ENCODE measurements at places on chromosomes 7 and 10. TPM values are rescaled to one million over a fixed set of nuclear protein-coding genes. Genes with fewer than 3 reads are reported as not detected.
A peak's percentile ranks its signal among the peaks of the same experiment; 100 is the strongest.

GRCh38 chr10:58919927-58920654, 256.4 kb upstream of the PHYHIPL start:
- peaks cover 32% of the 10 kb centered on the region for H3K4me1 ChIP-seq
- peak overlapping the region; percentile 63 for H3K4me3 ChIP-seq
- H3K27me3 ChIP-seq = no peaks in the 10 kb centered on the region
- no peak for DNase-seq
- no peaks in the 10 kb centered on the region for H3K36me3 ChIP-seq
- H3K27ac ChIP-seq = peak overlapping the region; percentile 81

DNA sequence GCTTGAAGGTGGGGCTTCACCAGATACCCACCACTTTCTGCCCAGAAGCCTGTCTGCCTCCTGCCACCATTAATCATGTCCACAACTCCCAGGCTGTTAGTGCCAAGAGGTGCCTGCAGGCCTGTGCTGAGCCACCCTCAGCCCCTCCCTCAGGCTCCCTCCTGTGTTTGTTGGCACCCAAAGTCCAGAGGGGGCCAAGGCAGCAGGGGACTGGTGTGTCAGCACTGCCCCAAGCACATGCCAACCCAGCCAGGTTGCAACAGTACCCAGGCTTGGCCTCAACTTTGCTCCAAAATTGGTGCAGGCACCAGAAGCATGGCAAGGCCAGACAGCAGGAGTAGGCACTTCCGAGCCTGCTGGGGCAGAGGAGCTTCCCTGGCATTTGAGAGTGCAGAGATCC, 111.3 kb downstream of the HPSE2 start:
- no peak overlapping the region for H3K4me3 ChIP-seq
- peaks cover 4% of the 10 kb centered on the region for H3K36me3 ChIP-seq
- H3K4me1 ChIP-seq = no peaks in the 10 kb centered on the region
- H3K27ac ChIP-seq = no peak overlapping the region

DNA sequence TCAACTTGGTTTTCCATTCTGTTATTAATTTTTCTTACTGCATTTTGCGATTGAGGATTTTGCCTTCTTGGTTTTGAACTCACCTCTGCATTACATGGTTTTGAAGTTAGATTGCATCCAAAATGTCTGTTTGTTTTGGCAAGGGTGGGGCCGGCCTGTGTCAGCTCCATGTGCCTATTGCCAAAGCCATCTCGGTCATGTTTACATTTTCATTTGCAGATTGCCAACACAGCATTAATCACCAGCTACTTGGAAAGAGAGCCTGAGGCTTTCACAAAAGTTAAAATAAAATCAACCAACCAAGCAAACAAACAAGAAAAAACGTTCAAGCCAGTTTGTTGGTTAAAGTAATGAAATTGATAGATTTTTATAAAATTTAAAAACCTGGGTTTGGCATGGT, 695.8 kb downstream of the TYW1 start:
- no peaks in the 10 kb centered on the region for H3K36me3 ChIP-seq
- no peak overlapping the region for H3K4me3 ChIP-seq
- H3K27ac ChIP-seq = no peak overlapping the region

DNA sequence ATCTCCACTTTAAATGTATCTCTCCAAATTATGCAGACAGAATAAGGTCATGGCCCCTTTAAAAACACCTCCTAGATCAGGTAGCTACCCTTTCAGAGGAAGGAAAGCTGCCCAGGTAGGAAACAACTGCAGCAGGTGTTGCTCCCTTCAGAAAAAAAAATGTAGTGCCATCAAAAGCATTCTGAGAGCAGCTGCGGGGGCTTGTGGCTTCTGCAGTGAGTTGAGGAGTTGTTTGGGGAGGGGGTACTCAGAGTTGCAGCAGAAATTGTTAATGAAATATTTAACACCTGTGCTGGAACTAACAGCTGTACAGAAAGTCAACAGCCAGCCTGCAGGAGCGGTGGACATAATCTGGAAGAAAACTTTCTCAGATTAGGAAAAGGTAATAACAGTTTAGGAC, 24.0 kb downstream of the CDHR3 start:
- peaks cover 4% of the 10 kb centered on the region for H3K27me3 ChIP-seq
- no peaks in the 10 kb centered on the region for H3K36me3 ChIP-seq
- peaks cover 27% of the 10 kb centered on the region for H3K4me1 ChIP-seq
- no peak overlapping the region for H3K27ac ChIP-seq
- DNase-seq = no peak

DNA sequence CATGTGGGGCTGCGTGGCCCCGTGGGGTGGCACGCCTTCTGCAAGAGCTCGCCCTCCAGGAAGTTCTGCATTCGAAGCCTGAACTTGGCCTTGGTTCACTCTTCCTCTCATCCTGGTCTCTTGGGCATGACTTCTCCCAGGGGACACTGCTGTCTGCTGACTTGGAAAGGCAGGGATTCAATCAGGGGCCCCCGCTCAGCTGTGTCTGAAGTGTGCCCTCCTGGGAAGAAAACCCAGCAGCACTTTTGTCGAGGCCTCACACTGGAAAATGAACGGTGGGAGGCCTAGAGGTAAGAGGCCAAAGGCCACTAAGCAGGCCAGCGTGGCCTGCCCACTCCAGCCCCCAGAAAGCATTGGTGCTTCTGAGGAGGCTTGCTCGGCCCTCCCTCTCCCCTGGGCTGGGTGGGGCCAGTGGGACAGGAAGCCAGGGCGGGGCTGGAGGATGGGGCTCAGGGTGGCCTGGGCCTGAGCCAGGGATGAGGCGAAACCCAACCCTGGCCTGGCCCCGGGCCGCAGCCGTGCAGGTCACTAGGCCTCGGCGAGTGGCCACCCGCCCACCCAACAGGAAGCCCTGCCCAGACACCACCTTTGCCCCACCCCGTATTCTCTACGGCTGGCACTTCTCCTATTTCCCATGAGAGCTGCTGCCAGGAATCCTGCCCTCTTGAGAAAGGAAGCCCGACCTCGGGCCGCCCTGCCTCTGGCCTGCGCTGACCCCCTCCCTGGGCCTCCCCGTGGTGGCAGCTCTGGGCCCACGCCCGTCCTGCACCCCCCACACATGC, 81.1 kb downstream of the ZMIZ1 start:
- no peak overlapping the region for H3K27ac ChIP-seq
- peaks cover 8% of the 10 kb centered on the region for H3K27me3 ChIP-seq
- no peak for DNase-seq
- H3K4me3 ChIP-seq = no peak overlapping the region

DNA sequence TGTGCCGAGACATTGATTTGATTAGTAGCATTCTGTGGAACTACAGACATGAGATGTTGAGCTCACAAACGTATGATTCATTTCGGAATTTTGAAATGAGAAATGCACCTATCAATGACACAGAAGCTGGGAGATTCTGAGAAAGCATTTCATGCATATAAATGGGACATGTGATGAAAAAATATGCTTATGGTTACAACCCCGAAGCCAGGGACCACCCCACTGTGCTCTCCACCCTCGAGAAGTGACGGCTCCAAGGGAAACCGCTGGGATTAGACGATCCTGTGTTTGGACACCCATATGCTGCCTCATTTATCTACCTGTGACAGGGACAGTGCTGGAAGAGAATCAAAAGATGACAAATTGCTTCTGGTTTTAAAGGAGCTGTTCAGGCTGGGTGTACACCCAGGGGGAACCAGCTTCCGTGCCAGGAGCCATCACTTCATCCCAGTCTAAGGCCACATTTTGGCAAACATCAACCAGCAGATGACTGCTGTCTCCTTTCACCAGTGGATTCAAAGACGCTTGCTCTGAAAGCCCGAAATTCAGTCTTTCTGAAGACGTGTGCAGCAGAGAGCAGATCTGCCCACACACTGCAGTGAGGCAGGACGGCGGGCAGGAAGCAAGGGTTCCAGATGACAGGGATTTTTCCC, 109.9 kb downstream of the ATXN7L1 start:
- H3K36me3 ChIP-seq = no peaks in the 10 kb centered on the region
- H3K27ac ChIP-seq = no peak overlapping the region
- peaks cover 25% of the 10 kb centered on the region for H3K4me1 ChIP-seq
- H3K27me3 ChIP-seq = no peaks in the 10 kb centered on the region
- no peak overlapping the region for H3K4me3 ChIP-seq

- no peak overlapping the region for H3K27ac ChIP-seq
- H3K4me3 ChIP-seq = no peak overlapping the region
- no peak for DNase-seq
- no peaks in the 10 kb centered on the region for H3K36me3 ChIP-seq
These were observed 25.4 kb downstream of the CYP2C9 start for GRCh38 chr10:94963901-94964300.

GRCh38 chr7:23931633-23932032, 221.6 kb downstream of the STK31 start:
- no peak overlapping the region for H3K4me3 ChIP-seq
- H3K4me1 ChIP-seq = no peaks in the 10 kb centered on the region
- DNase-seq = no peak
- no peaks in the 10 kb centered on the region for H3K36me3 ChIP-seq
- no peaks in the 10 kb centered on the region for H3K27me3 ChIP-seq

GRCh38 chr10:122282253-122282671, 11.2 kb downstream of the BTBD16 start:
- no peak overlapping the region for H3K4me3 ChIP-seq
- DNase-seq = no peak
- H3K27ac ChIP-seq = no peak overlapping the region
- H3K36me3 ChIP-seq = peaks cover 7% of the 10 kb centered on the region
- peaks cover 15% of the 10 kb centered on the region for H3K4me1 ChIP-seq
- no peaks in the 10 kb centered on the region for H3K27me3 ChIP-seq

DNA sequence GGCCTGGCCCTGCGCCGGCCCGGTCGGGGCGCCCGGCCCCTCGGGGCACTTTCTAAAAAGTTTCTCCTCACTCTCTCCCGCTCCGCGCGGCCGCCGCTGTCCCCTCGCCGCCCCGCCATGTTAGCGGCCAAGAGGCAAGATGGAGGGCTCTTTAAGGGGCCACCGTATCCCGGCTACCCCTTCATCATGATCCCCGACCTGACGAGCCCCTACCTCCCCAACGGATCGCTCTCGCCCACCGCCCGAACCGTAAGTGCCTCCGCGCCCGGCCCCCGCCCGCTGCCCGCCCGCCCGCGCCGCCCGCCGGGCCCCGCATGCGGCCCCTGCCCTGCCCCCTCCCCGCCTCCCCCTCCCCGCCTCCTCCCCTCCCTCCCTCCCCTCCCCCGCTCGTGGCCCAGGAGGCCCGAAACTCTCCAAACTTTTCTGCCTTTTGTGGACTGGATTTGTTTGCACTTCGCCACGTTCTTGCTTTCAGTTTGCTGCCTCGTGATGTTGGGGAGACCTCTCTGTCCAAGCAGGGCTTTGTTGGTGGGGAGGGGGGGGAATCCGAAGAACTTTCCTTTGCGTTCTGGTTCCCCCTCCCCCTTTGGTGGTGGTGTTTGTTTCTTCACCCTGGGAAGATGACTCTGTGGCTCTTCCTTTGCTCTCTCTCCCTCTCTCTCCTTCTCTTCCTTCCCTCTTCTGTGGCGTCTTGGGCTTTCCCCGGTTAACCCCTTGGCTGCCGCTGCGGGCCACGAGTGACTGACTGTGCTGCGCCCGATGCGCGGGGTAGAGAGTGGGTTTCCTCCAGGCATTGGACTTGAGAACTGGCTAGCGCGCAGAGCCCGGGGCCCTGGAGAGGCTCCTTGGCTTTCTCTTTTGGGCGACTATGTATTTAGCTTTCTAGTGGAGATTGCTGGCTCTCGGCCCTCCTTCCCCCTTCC, 1.6 kb downstream of the TCF7L2 start:
- H3K27me3 ChIP-seq = peaks cover 12% of the 10 kb centered on the region
- DNase-seq = peak; percentile 46
- H3K36me3 ChIP-seq = no peaks in the 10 kb centered on the region
- H3K4me1 ChIP-seq = peaks cover 25% of the 10 kb centered on the region

- H3K36me3 ChIP-seq = peaks cover 12% of the 10 kb centered on the region
- peak overlapping the region; percentile 95 for H3K27ac ChIP-seq
- H3K4me1 ChIP-seq = peaks cover 17% of the 10 kb centered on the region
- DNase-seq = peak; percentile 58
These were observed 47.9 kb downstream of the PTPRN2 start for GRCh38 chr7:158539711-158540146.

DNA sequence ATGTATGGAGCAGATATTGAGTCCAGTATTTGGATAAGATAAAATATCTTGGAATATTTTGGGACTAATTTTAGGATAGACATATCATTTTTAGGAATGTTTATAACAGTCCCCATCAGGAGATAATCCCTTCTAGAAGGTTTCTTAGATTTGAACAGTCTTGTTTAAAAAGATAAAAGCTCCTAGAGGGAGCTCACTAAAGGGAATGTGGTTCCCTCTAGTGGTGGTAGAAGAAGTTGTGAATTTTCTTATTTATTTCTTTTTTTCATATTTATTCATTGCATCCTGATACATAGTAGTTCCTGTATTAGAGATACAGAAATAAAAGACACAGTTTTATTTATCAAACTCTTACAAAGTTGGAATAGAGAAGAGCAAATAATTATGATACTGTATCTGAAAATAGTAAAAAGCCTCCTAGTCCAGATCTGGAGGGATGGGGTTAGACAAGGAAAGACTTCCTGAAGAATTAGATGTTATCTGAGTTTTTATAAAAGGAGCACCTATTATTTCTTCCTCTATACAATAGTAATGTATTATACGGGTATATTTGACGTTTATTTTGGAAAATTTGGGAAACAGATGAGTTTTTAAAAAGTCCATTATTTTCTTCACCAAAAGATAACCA, 24.5 kb upstream of the KLF14 start:
- H3K4me3 ChIP-seq = no peak overlapping the region
- H3K4me1 ChIP-seq = no peaks in the 10 kb centered on the region
- no peaks in the 10 kb centered on the region for H3K36me3 ChIP-seq

DNA sequence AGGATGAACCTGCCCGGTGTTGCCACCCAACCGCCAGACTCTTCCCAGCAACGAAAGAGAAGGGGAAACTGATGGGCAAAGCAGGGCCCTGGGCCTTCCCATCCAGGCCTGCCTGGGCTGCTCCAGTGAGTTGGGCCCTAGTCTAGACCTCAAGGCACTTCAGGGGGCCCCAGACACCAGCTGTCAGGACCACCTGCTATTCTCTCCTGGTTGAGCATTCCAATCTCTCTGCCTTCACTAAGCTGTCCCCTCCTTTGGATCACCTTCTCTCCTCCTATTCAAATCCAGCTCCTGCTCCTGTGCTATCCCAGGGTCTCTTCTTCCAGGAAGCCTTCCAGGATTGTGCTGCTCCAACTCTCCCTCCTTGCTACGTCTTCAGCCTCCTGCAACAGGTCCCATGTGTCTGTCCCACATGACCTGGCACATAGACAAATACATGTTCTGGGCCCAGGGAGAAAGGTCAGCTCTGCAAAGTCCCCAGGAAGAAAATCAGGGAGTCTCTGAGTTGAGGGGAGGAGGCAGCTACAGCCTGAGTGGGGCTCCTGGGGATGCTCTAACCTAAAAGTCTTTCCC, 3.1 kb downstream of the STX1A start:
- no peak overlapping the region for H3K27ac ChIP-seq
- no peak for DNase-seq
- peak overlapping the region; percentile 74 for H3K4me3 ChIP-seq
- H3K4me1 ChIP-seq = peaks cover 10% of the 10 kb centered on the region

GRCh38 chr10:19592276-19592675, 224.0 kb upstream of the PLXDC2 start:
- H3K27me3 ChIP-seq = no peaks in the 10 kb centered on the region
- no peak for DNase-seq
- H3K36me3 ChIP-seq = peaks cover 2% of the 10 kb centered on the region
- H3K4me1 ChIP-seq = no peaks in the 10 kb centered on the region
- no peak overlapping the region for H3K4me3 ChIP-seq
- no peak overlapping the region for H3K27ac ChIP-seq

- H3K36me3 ChIP-seq = peaks cover 10% of the 10 kb centered on the region
- no peak for DNase-seq
- H3K27ac ChIP-seq = no peak overlapping the region
These were observed 62.9 kb downstream of the ITGB8 start for GRCh38 chr7:20393616-20394015.

GRCh38 chr7:115471891-115472290, 550.0 kb downstream of the MDFIC start:
- no peak overlapping the region for H3K27ac ChIP-seq
- peaks cover 11% of the 10 kb centered on the region for H3K4me1 ChIP-seq
- H3K27me3 ChIP-seq = no peaks in the 10 kb centered on the region
- H3K36me3 ChIP-seq = no peaks in the 10 kb centered on the region
- no peak for DNase-seq

Gene C10orf90
- not detected for total RNA-seq

Gene CPVL
- 20.3 TPM for total RNA-seq

Gene APBB1IP
- total RNA-seq = not detected

Gene PAPOLB
- 1.2 TPM for total RNA-seq

Gene ZNF365
- 0.76 TPM for total RNA-seq

All from glutamatergic neuron (in vitro differentiated cells).